ENCODE measurements at places on chromosomes 1 and 21.

- DNase-seq = no peak
Observed at GRCh38 chr1:85358702-85359438, 82.4 kb upstream of the BCL10 start.

- DNase-seq = no peak
Observed at GRCh38 chr1:31871703-31872102, 55.9 kb upstream of the SPOCD1 start.

DNA sequence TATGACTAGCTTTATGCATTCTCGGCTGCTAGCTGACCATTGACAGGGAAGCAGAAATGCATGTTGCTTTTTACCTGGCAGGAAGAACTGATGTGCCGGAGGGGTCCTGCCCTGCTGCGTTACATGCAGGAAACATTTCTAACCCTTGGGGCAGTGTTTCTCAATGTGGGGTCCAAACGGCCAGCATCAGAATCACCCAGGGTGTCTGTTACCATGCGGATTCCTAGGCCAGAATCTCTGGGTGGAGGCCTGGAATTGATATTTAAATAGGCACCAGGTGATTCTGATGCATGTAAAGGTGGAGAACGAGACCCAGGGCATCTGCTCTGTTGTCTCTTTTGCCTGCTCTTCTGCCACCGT lies 182.7 kb downstream of the PCP4 start:
- DNase-seq = no peak

GRCh38 chr1:162375463-162375862 lies 1.2 kb downstream of the SPATA46 start:
- DNase-seq = no peak

DNA sequence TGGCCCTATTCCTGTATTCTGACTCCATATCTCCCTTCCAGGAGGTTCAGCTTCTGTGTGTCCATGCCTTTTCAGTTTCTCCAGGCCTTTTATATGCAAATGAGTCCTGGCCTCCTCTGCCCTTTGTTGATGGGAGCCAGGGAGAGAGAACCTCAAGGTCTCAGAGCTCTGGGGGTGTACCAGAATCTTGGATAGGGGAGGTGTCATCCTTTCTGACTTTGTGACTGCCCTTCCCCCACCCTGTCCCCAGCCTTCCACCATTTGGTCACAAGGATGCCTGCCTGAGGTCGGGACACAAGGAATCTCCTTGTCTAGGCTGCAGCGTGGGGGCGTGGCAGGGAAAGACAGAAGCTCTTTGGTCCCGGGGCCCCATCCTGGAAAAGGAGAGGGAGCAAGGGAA lies 18.6 kb downstream of the LURAP1 start:
- DNase-seq = no peak

DNA sequence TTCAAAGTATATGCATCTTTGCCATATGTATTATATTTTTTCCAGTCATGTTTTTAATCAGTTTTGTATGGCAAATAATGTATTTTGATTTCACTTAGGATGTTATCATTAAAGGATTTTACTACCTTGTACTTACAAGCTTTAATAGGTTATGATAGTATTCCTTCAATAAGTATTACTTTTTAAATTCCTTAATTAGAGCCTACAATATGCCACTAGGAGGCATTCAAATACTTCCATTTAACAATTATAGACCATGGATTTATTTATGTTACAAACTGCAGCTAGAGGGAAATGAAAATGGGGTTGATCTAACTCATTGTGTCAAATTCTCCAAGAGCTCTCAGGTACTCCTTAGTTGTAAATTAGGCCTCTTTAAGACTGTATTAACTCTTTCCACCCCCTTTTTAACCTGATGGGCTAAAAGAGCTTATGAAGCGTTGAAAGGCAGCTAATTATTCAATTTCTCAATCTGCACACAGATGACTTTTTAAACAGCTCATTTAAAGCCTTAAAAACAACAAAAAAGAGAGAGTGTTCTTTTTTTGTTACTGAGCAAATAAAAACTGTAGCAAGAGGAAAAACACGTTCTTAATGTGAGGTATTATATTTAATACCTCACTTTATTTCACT lies 156.2 kb downstream of the DENND1B start:
- no peak for DNase-seq

DNA sequence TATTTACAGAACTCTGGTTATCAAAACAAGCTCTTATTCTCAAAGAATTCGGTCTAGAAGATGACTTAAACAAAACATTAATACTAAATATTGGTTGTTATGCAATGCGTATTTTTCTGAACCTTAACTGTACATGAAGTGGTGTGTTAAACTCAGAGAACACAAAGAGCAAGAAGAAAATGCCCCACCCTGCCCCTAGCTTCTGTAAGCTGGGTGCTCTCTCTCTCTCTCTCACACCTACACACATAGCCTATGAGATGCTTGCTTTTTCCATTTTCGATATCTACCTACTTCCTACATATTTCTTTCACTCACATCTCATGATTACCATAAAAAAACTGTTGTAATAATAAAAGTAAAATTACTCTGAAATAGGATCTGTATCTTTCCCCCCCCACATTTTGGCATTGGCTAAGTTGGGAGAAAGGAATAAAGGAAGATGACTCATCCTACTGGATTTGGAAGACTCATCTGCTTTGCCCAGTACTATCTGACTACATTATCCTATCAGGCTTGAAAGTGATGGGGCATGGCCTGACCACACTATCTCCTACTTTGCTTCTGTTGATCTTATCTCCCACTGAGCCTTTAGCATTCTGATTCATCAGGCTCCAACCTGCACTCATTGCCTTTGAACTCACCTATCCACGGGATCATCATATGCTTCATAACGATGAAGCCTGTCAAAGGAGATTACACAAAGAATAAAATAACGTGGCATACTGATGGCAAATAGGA lies 2.9 kb downstream of the CRYZ start:
- DNase-seq = no peak

- DNase-seq = no peak
Observed at GRCh38 chr1:20178634-20179370, 7.1 kb upstream of the UBXN10 start.

DNA sequence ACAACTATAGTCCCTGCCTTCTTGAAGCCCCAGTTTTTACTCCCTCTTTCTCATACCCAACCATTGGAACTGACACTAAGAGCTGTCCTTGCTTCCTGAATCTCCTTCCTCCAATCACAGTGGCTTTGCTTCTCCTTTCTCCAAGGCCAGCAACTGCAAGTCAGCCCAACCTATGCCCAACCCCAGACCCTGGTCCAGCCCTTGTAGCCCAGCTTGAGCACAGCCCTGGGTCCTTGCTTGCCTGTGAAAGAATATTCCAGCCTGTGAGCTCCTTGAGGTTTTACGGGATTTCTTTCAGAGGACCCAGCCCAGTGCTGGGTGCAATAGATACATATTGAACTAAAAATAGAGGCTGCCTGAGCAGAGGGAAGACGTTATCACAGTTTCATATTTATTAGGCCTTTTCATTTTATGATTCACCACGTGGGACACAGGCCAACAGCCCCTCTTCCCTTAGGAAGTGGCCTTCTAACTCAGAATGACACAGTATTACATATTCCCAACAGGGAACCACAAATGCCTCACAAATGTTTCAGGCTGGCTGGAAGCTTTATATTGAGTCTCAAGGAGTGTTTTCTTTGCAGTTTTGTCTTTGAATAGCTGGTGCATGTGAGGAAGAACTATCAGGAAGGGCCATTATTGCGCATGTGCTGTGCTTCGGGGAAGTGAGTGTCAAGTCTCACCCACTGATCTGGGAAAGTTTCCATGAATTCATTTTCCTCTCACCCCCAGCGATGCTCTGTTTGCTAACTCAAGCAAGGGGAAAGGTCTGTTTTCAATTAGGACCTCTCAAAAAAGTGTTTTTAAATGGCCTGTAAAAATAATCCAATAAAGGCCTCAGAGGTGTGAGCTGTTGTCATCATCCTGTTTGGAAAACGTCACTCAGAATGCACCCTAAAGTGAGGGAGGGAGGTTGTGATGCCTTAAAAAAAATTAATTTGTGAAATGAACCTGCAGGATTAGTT lies 92.3 kb upstream of the NFIA start:
- no peak for DNase-seq

DNA sequence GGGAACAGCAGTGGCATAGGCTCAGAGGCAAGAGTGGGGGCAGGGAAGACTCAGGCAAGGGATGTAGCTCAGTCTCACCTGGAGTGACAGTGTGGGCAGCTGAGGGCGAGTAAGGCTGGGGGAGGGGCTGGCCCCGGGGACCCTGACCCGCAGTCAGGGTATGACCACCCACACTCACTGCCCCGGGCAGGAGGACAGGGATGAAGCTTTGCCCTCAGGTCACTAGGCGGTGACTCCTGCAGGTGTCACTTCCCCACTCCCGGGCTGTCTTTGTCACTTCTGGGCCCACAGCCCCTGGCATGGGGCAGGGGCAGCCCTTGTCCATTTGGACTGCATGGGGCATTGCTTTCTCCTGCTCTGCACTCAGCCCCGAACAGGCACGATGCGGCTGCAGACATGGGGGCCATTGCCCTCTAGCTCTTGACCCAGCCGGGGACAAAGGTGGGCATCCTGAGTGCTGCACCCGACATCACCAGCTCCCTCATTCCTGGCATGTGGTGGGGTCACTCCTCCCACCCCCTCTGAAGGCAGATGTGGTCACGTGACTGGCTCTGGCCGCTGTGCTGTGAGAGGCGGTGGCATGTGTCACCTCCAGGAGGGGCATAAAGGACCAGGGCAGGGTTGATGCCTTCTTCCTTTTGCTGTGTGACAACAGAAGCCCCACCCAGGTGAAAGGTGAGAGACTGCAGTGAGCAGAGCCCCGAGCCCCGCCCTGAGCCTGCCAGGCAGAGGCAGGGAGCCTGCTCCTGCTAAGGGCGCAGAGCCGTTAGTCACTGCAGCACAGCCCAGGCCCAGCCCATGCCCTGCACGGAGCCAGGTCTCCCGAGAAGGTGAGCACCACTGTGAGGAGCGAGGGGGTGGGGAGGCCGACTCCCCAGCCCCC lies 66.0 kb downstream of the MATN1 start:
- DNase-seq = no peak

- no peak for DNase-seq
Observed at GRCh38 chr1:162905174-162906158, 44.5 kb upstream of the CCDC190 start.

GRCh38 chr1:226548256-226549093 lies at the start of gene STUM:
STUM (plus strand) TSS chr1:226548764; CDS start chr1:226548905, 141 bp downstream.
- DNase-seq = no peak

DNA sequence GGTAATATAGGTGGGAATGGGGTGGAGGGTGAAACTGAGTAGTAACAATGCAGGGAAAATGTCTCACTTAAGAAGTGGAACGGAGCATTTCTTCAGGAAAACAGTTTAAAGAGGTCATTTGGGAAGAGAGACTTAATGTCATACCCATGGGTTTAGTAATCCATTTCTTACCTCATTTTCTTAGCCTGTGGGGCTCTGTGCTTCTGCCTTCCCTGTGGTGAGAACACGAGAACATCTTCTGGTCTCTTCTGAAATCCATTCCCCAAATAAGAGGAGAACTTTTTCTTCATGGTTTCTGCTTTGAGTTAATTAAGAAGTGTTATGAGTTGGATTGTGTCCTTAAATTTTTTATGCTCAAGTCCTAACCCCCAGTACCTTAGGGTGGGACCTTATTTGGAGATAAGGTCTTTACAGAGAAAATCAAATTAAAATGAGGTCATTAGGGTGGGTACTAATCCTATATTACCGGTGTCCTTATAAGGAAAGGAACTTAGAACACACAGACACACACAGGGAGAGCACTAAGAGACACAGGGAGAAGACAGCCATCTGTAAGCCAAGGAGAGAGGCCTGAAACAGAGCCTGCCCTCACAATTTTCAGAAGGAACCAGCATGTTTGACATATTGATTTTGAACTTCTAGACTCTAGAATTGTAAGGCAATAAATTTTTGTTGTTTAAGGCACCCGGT lies 5.4 kb downstream of the CCDC190 start:
- no peak for DNase-seq

DNA sequence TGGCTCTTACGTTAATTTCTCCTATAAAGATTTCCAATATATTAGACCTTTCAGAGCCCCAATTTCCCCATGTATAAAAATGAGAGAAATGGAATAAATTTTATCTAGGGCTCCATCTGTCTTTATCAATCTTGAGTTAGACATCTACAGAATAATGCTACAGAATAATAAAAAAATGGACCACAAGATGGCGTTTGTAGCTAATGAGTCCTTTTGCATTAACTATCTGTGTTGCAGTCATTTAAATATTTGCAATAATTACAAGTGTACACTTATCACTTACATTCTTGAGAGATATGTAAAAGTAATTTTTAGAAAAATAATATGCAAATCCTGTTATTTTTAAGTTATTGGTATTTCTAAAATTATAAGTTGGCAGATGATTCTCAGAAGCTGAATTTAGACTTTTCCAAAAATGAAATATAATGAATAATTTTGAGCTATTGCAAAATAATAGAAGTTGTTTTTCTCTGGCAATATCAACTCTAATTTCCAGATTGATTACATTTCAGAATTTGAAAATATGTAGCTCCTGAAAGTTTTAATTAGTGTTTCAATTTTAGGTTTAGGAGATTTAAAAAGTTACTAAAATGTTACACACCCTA lies 87.7 kb downstream of the SNX7 start:
- no peak for DNase-seq

GRCh38 chr1:239483391-239483790 lies 97.0 kb downstream of the CHRM3 start:
- DNase-seq = no peak

DNA sequence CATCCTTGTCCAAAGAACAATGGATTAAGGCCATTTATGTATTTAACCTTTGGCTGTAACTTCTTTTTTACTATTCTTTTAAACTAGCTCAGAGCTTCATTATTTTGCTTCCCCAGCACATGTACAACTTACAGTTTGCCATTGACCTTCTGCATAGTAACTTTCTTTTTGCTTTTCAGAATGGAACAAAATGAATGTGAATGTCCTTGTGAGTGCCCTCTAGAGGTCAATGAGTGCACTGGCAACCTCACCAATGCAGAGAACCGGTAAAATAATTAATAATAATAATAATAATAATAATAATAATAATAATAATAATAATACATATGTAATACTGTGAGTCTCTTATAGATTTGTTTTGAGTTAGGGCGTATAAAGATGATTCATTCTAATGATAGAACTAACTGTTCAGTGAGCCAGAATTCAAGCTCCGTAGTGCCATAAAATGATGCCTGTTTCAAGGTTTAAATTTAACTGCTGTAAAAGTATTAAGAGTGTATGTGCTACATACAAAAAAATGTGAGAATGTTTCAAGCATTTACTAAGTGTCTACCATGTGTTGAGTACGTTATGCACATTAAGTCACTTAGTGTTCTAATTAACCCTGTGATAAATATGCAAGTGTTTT lies 69.0 kb upstream of the RAVER2 start:
- no peak for DNase-seq

- DNase-seq = no peak
Observed at GRCh38 chr1:149965440-149965839, 28.8 kb upstream of the MTMR11 start.
